Articular chondrocyte of knee joint (primary cell): ENCODE measurements at places on chromosomes 5 and 9. TPM values are rescaled to one million over a fixed set of nuclear protein-coding genes. Genes with fewer than 3 reads are reported as not detected.

Gene ARL14EPL
- 0.11 and 0.13 TPM in 2 replicates for total RNA-seq

Gene DMRT3
- not detected in 2 replicates for total RNA-seq

Gene LCNL1
- 0.11 and 0.65 TPM in 2 replicates for total RNA-seq

Gene SLC1A3
- 0.26 and 0.65 TPM in 2 replicates for total RNA-seq

Gene SLC34A3
- total RNA-seq, result not detected in 2 replicates

Gene ARSB
- total RNA-seq, result 83.1 and 110 TPM in 2 replicates

Gene IL3
- total RNA-seq, result not detected in 2 replicates

Gene ZNF462
- total RNA-seq, result 13.5 and 18.9 TPM in 2 replicates
